ENCODE measurements at places on chromosomes 3 and 15.

GRCh38 chr3:162605651-162606204 is 1109.1 kb downstream of the OTOL1 start:
- no peak for DNase-seq

- no peak for DNase-seq
Measured at GRCh38 chr15:47670365-47670764, 46.9 kb upstream of the SEMA6D start.

GRCh38 chr3:151219056-151219455 is 16.0 kb upstream of the GPR171 start:
- DNase-seq = no peak

- DNase-seq = no peak
Measured at GRCh38 chr3:107772016-107772415, 249.3 kb downstream of the BBX start.

DNA sequence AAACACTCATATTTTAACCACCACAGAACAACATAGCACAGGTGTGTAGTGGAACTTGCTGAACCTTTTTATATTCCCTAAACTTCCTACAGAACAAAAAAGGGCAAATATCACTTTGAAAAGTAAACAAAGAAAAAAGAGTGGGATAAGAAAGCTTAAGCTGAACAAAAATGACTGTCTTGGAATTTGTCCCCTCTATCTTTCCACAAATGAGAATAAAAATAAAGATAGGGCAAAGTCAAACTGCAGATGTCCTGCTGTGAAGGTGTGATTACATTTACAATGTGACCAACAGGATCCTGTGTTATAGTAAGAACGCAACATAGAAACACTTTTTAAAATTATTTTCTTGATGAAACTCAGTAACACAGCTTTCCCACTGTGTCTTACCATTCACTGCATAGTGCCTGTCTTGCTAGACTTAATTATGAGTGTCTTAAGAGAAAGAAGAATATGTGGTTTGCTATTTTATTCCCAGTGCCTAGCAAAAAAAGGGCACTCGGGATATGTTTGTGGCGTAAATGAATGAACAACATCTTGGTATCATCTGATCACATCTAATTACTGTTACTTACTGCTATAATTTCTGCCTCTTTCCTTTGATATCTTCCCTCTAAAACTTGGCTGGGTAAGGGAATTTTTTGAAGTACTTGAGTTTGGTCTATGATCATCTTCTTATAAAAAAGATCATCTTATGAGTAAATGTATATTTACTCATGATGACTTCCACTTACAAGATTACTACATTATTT is 67.5 kb downstream of the DENND4A start:
- no peak for DNase-seq

DNA sequence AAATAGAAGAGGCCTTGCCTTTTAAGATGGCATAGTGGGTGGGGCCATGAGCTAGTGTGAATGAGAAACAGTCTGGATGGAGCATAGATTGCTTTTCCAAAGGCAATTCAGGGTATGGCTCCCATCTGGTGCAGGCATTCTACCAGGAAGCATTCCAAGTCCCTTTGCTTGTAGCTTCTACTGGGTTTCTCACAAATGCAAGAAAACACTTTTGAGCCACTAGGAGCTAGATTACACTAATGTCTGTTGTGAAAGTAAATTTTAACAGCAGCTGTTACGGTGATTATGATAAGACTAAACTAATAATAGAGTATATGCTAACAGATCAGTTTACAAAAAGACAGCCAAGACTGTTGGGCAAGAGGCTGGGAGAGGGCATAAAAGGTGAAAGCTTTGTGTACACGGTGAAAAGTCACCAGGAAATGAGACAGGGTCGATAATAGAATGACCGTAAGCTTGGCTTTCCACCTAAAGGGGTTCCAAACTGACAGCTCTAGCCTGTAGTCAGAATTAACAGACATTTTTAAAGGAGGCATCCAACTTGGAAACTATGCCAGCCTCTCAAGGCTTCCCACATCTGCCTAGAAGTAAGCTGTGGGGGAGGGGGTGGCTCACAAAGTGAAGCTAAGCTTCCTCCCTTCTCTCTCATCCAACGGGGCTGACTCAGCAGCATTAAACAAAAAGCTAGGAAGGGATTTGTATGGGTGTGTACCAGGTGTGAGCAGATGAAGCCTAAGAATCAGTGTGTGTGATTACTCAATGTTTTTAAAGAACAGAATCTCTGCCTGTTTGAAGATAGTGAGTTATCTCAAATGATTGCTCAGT is 61.1 kb upstream of the GPD1L start:
- no peak for DNase-seq

GRCh38 chr3:12175844-12176453 is 17.2 kb upstream of the TIMP4 start:
- DNase-seq = no peak

- no peak for DNase-seq
Measured at GRCh38 chr3:111241960-111242359, 170.3 kb downstream of the NECTIN3 start.

DNA sequence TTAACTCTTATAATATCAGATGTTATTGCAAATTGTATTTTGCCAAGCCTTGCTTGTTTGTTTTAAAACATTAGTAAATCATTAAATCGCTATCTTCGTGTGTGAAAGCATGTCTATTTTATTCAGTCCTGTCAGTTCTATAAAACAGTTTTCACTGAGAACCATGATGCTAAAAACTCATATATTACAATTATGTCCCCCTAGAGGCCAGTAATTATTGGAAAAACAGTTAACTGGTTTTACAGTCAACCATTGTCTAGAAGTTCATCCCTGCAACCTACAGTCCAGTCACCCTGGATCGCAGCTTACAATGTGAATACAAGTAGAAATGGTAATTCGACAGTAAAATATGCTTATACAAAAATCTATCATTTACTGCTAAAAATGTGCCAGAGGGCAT is 311.5 kb upstream of the ROBO2 start:
- DNase-seq = no peak

DNA sequence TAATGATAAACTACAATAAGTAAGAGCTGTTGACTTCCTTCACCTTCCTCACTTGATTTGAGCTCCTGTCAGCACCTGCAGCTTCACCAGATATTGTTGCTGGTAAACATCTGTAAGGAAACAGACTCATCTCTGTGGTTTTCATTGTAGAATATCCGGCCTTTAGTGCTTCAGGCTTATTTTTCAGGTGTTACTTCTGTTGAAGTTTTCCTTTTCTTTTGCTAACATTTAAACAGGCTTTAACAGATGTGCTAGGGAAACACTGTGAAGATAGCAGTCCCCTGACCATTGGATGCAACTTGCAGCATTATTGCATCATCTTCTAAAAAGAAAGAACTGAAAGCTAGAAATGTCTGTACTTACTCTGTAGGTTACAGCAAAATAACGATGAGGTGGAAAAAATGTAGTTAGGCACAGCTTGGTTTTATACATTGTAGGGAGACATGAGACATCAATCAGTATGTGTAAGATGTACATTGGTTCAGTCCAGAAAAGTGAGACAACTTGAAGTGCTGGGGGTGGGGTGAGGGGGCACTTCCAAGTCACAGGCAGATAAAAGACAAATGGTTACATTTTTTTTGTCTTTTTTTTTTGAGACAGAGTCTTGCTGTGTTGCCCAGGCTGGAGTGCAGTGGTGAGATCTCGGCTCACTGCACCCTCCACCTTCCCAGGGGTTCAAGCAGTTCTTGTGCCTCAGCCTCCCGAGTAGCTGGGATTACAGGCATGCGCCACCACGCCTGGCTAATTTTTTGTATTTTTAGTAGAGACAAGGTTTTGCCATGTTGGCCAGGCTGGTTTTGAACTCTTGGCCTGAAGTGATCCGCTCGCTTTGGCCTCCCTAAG is 10.2 kb downstream of the EDEM1 start:
- peak; percentile 31 for DNase-seq

- DNase-seq = no peak
Measured at GRCh38 chr15:91369823-91370222, 269.8 kb downstream of the SV2B start.

GRCh38 chr3:187758318-187758955 is 13.2 kb upstream of the BCL6 start:
- no peak for DNase-seq

GRCh38 chr3:128617557-128618397 is 32.8 kb downstream of the RPN1 start:
- peak; percentile 99 for DNase-seq

Data from effector CD4-positive, alpha-beta T cell (primary cell).